Thoracic aorta (tissue), 2 donors: ENCODE measurements at places on chromosomes 1 and 21. TPM values are rescaled to one million over a fixed set of nuclear protein-coding genes. Genes with fewer than 3 reads are reported as not detected.

CELA3B gene
- total RNA-seq: not detected

TNFSF4 gene
- total RNA-seq: 0.71 TPM

ASCL5 gene
- not detected for total RNA-seq

FCRL5 gene
- total RNA-seq: 0.54 TPM

SPATA45 gene
- total RNA-seq: not detected

CFAP107 gene
- not detected for total RNA-seq

- peaks cover 27% of the 10 kb centered on the region for H3K36me3 ChIP-seq
- peak overlapping the region; percentile 94 for H3K4me3 ChIP-seq
- H3K27me3 ChIP-seq: no peaks in the 10 kb centered on the region
- no peak for DNase-seq
- H3K4me1 ChIP-seq: peaks cover 18% of the 10 kb centered on the region
Measured at GRCh38 chr1:150152182-150152536, 2.4 kb downstream of the PLEKHO1 start.

DNA sequence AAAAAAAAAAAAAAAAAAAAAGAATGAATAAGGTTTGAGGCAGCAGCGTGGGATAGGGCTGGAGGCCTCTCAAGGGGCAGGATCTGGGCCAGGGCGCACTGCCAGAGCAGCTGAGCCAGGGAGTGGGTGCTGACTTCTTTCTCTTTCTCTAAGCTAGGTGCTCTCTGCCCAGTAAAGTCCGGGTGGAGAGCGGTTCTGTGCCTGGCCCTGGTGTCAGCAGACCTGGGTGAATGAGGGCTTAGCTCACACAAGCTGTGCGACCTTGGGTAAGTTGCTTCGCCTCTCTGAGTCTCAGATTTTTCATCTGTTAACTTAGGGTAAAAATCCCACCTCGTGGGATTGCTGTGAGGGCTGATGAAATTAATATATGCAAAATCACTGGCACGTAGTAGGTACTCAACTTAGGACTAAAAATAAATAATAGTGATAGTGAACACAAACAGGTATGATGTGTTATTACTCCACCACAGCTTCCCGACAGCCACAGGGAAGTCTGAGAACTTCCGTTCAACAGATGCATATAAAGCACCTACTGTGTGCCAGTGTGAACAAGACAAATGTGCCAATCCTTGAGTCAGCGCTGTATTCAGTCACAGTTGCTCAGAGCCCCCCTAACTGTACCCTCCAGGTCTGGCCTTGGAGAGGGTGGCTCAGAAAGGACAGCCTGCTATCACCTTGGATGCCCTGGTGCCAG, 2.0 kb upstream of the FAM131C start:
- peak; percentile 47 for DNase-seq
- no peaks in the 10 kb centered on the region for H3K27me3 ChIP-seq
- no peaks in the 10 kb centered on the region for H3K36me3 ChIP-seq
- no peak overlapping the region for H3K27ac ChIP-seq
- H3K4me3 ChIP-seq: no peak overlapping the region
- H3K4me1 ChIP-seq: peaks cover 42% of the 10 kb centered on the region

DNA sequence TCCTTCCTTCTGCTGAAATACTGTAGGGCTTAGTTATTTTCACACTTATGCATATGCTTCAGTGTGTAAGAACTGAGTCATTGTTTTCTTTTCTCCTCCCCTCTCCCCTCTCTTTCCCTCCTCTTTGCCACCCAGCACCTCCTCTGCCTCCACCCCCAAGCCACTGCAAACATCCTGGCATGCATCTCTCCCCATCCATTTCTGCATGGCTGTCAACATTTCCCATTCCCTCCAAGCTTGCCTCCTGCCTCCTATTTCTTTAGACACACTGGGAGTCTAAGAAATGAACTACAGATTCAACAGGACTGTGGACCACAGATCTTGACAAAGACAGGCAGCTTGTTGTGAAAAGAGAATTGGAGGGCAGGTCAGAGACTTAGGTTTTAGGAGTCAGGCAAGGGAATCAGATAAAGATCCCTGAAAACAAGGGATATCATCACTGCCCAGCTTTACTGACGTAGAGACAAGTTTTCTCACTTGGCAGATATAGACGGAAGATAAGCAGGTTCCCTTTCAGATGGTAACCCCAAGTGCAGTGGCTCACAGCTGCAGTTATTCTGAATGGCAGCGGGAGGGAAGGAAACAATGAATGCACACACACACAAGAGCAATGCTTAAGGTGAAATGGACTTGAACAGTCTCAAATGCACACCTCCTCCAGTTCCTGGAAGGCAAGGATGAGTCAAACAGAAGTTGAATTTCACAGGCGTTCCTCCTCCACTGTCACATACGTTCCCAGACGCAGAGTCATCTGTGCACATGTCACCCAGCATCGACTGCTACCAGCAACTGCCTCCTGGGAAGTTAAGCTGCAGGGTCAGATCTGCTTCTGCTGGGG, 56.1 kb downstream of the HIVEP3 start:
- DNase-seq: no peak
- H3K27ac ChIP-seq: no peak overlapping the region
- no peaks in the 10 kb centered on the region for H3K4me1 ChIP-seq
- H3K27me3 ChIP-seq: no peaks in the 10 kb centered on the region

DNA sequence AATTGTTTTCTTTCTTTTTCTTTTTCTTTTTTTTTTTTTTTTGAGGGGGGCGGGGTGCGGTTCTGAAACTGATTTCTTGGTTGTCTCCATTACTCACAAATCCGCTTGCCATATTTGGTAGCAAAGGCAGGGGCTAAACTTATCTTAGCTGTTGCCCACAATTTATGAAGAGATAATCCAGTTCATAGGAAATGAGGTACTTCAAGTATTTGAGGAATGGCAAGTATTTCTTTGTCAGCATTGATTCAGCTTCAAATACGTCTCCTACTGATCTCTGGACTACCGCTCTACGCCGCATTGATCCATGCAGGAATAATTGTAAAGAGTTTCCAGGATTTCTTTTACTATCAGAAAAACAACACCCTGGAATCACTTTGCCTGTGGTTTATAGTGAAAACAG, 289.2 kb upstream of the DPYD start:
- no peaks in the 10 kb centered on the region for H3K27me3 ChIP-seq
- H3K36me3 ChIP-seq: no peaks in the 10 kb centered on the region
- H3K27ac ChIP-seq: no peak overlapping the region

DNA sequence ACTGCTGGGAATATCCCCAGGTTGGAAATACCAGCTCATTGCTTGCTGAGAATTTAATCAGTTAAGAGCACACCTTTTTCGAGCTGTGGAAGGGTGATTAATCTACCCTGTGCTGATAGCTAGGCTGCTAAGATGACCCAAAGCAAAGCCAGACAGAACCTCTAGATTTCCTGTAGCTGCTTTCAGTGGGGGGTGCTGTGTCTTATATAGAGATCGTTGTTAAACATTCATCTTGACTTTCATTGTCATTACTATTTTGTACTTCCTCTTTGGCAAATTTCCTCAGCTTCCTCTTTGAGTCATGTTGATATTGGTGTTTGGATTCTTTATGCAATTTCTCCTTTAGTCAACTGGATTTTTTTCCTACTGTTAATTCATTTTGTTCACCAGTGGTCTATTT, 155.3 kb downstream of the DISC1 start:
- no peak overlapping the region for H3K4me3 ChIP-seq
- no peaks in the 10 kb centered on the region for H3K27me3 ChIP-seq
- DNase-seq: no peak
- H3K4me1 ChIP-seq: peaks cover 6% of the 10 kb centered on the region

- no peak overlapping the region for H3K27ac ChIP-seq
- H3K4me3 ChIP-seq: no peak overlapping the region
- no peak for DNase-seq
- H3K27me3 ChIP-seq: no peaks in the 10 kb centered on the region
- peaks cover 23% of the 10 kb centered on the region for H3K36me3 ChIP-seq
- H3K4me1 ChIP-seq: no peaks in the 10 kb centered on the region
Measured at GRCh38 chr1:44652445-44653106, 21.7 kb downstream of the TMEM53 start.

DNA sequence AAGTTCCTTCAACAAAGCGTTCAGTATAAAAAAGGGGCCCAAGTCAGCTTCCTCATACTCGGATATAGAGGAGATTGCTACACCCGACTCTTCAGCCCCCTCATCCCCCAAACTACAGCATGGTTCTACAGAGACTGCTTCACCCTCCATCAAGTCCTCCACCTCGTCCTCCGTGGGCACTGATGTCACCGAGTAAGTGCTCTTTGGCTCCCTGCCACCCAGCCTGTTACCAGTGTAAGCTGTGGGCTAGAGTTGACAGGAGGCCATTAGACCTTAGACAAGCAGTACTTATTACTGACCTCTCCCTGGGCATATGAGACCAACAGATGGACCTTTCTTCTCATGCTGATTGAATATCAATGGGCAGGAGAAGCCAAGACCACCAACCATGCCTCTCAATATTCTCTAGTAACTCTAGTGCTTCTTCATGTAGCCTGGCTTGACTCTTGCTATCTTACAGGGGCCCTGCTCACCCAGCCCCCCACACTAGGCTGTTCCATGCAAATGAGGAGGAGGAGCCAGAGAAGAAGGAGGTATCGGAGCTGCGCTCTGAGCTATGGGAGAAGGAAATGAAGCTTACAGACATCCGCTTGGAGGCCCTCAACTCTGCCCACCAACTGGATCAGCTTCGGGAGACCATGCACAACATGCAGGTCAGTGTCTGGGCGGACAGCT, 20.9 kb upstream of the IPO9 start:
- no peaks in the 10 kb centered on the region for H3K27me3 ChIP-seq
- no peaks in the 10 kb centered on the region for H3K4me1 ChIP-seq
- DNase-seq: no peak
- no peak overlapping the region for H3K4me3 ChIP-seq

- H3K27me3 ChIP-seq: no peaks in the 10 kb centered on the region
- no peak for DNase-seq
- no peaks in the 10 kb centered on the region for H3K4me1 ChIP-seq
- H3K27ac ChIP-seq: no peak overlapping the region
Measured at GRCh38 chr1:245598524-245599305, 443.9 kb downstream of the KIF26B start.

GRCh38 chr1:186518822-186519381, 58.0 kb upstream of the PDC start:
- no peak overlapping the region for H3K27ac ChIP-seq
- H3K27me3 ChIP-seq: no peaks in the 10 kb centered on the region
- no peak overlapping the region for H3K4me3 ChIP-seq

DNA sequence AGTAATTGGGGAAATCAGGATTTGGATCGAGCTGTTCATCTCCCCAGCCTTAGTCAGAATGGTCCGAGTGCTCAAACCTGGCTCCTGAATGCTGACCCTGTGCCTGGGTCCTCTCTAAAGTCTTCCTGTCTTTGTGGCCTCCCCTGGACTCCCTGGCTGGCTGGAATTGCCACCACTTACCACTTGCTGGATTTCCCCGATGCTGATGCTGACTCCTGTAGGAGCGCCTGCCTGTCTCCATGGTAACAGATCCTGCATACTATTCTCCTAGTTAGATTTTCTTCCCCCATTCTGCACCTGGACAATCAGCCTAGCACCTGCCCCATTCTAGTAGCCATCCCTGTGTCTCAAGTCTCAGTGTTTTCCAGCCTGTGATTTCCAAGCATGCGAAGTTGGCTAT, 382.2 kb upstream of the ESRRG start:
- no peaks in the 10 kb centered on the region for H3K36me3 ChIP-seq
- H3K4me3 ChIP-seq: no peak overlapping the region
- H3K27me3 ChIP-seq: no peaks in the 10 kb centered on the region
- no peak overlapping the region for H3K27ac ChIP-seq
- H3K4me1 ChIP-seq: no peaks in the 10 kb centered on the region
- no peak for DNase-seq

- DNase-seq: no peak
- no peak overlapping the region for H3K27ac ChIP-seq
- H3K4me3 ChIP-seq: no peak overlapping the region
Measured at GRCh38 chr1:101920577-101920976, 76.1 kb downstream of the OLFM3 start.

DNA sequence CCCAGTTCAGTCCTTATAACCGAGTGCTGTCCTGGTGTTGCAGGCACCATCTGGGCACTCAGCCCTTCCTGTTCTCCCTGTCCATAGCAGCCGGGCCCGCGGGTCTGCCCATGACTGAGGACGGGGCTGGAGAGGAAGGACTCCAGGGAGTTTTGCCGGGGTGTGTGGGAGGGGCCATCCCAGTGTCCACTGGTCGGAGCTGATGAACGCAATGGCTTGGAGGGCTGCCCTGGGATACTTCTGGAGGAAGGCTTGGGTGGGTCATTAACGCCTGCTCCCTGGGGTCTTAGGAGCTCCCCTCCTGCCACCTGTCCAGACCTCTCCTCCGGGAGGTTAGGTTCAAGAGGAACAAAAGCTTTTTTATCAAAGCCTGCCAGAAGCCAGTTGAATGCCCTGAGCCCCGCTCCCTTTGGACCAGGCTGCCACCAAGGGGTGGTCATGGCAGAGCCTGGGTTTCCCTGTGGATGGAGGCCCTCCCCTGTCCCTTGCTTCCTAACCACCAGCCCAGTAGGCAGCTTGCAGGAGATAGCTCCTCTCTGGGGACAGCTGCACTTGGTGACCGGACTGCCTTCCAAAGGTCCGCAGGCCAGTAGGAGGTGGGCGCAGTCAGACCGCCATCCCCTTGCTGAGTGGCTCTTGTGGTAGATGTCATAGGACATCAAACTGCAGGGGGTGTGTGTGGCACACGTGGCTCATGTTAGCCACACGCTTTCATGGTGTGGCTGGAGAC, 61.3 kb downstream of the TRIM11 start:
- H3K4me1 ChIP-seq: no peaks in the 10 kb centered on the region
- no peak overlapping the region for H3K4me3 ChIP-seq

- no peak overlapping the region for H3K4me3 ChIP-seq
- H3K27ac ChIP-seq: no peak overlapping the region
- no peak for DNase-seq
- no peaks in the 10 kb centered on the region for H3K36me3 ChIP-seq
- H3K4me1 ChIP-seq: no peaks in the 10 kb centered on the region
Measured at GRCh38 chr1:203081465-203082230, 4.2 kb downstream of the MYOG start.

GRCh38 chr1:211925016-211925415, 94.5 kb upstream of the LPGAT1 start:
- H3K4me1 ChIP-seq: no peaks in the 10 kb centered on the region
- H3K27me3 ChIP-seq: no peaks in the 10 kb centered on the region
- no peak overlapping the region for H3K4me3 ChIP-seq
- no peak overlapping the region for H3K27ac ChIP-seq
- no peak for DNase-seq

DNA sequence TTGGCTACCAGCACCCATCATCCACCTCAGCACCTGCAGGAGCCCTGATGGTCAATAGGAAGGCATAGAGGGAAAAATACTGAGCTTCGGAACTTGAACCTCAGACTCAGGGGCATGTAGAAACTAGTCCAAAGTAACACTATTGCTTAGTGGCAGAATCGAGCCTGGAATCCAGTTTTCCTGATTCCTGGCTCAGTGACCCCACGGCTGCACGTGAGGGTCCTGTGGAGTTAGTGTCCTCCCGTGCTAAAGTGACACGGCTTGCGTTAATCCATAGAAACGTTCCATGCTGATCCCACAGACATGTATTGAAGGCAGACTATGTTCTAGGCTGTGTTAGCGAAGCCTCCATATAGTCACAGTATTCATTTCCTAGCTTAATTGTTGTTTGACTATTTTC, 747.0 kb upstream of the TPTE start:
- DNase-seq: no peak
- no peaks in the 10 kb centered on the region for H3K36me3 ChIP-seq
- no peak overlapping the region for H3K27ac ChIP-seq
- no peaks in the 10 kb centered on the region for H3K27me3 ChIP-seq
- no peaks in the 10 kb centered on the region for H3K4me1 ChIP-seq
